ENCODE measurements at places on chromosomes 13 and 19.

DNA sequence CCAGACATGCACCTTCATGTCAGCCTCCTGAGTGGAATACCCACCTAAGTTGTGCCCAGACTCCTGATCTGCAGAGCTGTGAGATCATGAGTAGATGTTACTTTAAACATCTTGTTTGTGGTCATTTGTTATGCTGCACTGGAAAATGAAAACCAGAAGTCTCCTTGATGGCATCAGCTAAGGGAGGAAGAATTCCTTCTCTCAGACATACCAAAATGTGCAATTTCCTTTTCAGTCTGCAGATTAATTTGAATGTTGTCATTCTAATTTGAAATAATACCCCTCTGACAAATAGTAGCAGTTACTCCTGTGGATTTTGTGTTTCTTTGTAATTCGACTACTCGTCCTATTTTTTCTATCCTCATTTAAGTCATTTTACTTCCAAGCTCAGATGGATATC lies 59.3 kb downstream of the ITGBL1 start:
- DNase-seq: no peak

- no peak for DNase-seq
These were observed 21.2 kb downstream of the PGPEP1 start for GRCh38 chr19:18361646-18362045.

DNA sequence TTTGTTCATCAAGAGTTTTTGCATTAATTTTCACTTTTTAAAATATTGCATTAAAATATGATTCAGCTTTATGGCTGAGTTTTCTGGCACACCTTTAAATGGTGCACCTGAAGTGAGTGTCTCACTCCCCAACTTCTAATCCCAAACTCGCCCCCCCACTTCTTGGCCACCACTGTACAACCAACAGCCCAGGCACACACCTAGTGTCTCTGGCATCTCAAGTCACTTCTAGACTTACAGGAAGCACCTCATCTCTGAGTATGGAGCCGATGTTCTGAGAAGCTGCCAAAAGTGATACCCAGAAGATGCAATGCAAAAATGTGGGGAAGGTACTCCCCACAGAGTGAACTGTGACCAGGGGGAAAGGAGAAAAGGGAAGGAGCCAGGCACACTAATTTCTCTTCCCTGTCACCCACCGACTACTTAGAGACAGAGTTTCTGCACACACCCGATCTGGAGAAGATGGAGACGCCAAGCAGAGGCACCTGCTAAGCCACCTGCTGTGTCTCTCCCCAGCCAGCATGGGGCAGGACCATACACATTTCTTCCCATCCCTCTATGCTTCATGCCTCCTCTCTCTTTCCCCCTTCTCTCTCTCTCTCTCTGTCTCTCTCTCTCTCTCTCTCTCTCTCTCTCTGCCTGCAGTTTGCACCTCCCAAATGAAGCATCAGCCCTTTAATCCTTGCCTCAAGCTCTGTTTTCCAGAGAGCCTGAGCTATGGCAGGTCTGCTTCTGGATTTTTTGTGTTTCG lies 155.3 kb upstream of the ZNF507 start:
- no peak for DNase-seq

- DNase-seq: peak; percentile 24
These were observed 258.2 kb upstream of the STARD13 start for GRCh38 chr13:33543631-33544265.

GRCh38 chr19:827314-827709 lies 325 bp upstream of the AZU1 start:
- no peak for DNase-seq

DNA sequence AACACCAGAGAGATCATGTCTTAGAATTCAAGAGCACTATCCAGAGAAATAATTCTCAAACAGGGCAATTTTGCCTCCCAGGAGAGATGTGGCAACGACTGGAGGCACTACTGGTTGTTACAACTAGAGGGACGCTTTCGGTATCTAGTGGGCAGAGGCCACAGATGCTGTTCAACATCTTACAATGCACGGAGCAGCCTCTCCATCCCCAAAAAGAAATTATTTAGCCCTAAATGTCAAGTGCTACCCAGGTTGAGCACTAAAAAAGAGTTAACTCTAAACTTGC lies 78.6 kb downstream of the ABCC4 start:
- no peak for DNase-seq

GRCh38 chr19:42280815-42281145 lies 11.7 kb downstream of the CIC start:
- DNase-seq: no peak

GRCh38 chr19:22526661-22527272 lies 104.6 kb upstream of the ZNF98 start:
- no peak for DNase-seq

DNA sequence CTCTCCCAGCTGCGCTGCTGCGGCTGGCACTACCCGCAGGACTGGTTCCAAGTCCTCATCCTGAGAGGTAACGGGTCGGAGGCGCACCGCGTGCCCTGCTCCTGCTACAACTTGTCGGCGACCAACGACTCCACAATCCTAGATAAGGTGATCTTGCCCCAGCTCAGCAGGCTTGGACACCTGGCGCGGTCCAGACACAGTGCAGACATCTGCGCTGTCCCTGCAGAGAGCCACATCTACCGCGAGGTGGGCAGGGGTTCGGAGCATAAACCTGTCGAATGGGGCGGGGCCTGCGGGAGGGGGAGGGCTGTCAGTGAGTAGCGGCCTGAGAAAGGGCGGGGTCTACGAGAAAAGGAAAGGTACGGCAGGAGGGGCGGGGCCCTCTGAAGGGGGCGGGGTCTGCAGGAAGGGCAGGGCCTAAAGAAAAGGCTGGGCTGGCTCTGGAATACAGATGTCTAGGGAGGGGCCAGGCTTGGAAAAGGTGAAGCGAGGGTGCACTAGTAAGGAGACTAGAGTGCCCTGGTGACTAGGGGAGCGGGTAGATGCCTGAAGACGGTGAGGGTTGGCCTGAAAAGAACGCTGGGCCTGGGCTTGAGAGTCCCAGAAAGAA lies 3.6 kb downstream of the CD37 start:
- no peak for DNase-seq

DNA sequence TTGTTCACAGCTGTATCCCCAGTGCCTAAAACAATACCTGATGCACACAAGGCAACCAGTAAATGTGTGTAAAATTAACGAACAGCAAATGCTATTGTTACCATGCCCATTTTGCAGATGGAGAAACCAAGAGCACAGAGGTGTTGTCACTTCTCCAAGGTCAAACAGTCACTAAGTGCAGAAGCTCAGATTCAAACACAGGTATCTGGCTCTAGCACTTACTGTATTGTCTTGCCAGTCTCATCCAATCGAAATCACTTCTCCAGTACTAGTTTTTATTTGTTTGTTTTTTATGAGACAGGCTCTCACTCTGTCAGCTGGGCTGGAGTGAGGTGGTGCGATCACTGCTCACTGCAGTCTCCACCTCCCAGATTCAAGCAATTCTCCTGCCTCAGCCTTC lies 13.7 kb downstream of the PLD3 start:
- DNase-seq: no peak

- DNase-seq: no peak
These were observed 4.3 kb downstream of the GDF15 start for GRCh38 chr19:18390065-18390907.

DNA sequence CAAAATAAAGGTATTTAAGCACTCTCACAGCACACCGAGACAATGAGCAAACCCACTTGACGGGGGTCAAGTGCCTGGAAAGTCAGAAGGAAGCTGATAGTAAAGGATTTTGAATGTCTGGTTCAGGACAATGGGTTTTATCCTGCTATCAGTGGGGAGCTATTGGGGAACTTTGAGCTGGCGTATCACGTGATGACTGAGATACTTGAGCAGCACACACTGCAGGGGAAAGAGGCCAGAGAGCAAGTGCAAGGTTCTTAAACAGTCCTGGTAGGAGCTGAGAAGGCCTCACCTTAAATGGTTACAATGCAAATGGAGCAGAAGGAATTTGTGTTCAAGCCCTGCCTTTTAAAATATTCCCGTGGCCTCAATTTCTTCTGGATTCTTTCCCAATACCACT lies 225.3 kb downstream of the LACC1 start:
- DNase-seq: no peak

DNA sequence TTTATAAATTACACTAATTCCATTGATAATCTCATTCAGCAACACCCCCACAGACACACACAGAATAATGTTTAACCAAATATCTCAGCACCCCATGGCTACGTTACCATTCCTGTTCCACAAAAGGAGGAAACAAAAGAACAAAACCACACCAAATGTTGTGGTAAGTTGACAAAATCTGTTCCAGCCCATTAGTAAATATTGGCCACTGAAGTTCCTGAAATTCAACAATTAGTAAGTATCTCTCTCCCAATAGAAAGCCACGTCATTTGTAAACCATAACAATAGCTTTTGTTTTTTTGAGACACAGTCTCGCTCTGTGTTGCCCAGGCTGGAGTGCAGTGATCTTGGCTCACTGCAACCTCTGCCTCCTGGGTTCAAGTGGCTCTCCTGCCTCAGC lies 2.3 kb upstream of the FCAR start:
- DNase-seq: no peak

DNA sequence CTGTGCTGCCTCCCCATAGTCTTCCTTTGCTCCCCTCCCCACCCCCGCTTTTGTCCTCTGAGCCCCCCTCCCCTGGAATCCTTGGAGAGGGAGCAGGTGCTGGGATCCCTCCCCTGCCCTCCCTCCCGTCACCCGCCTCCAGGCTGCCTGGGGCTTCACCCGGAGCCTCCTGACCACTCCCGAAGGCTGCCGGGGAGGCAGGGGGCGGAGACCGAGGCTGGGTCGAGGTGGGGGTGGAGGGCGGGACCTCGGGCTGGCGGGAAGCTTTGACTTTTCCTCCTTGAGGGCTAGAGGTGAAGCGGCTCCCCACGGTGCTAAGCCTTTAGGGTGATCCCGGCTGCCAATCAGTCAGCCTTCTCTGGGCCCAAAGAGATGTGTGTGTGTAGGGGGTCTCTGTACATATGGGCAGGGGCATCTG lies 1.5 kb downstream of the KMT5C start:
- peak; percentile 64 for DNase-seq

DNA sequence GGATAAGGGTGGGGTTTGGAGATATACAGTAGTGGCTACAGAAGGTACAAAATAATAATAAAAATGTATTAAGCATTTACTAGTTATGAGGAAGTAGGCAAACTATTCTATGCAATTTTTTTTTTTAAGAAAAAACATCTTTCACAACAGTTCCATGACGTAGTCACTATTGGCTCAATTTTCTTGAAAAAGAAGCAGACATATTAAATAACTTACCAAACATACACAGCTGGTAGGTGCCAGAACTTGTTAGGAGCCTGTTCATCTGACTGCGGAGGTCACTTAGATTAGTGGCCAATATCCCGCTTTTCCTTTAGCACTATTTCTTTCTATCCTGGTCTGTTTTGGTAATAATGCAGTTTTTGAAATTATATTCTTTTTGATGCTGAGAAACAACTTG lies 593.5 kb downstream of the KCTD12 start:
- DNase-seq: no peak

DNA sequence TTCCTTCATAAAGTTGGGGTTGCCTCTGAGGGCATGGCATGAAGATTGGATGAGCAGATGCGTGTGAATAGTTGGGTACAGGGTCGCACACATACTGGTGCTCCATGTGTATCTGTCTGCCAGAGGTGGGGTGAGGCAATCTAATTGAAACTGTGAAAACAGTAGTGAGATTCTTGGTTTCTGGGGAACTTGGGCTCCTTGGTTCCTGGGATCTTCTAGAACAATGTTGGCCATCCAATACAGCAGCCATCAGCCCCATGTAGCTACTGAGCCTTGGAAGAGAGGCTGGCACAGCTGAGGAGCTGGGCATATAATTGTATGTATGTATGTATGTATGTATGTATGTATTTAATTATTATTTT lies 616 bp downstream of the FCHO1 start:
- no peak for DNase-seq

GRCh38 chr13:106561551-106562170 lies 6.3 kb downstream of the ARGLU1 start:
- DNase-seq: peak; percentile 43

GRCh38 chr19:16142032-16142580 lies 1.4 kb upstream of the HSH2D start:
- DNase-seq: no peak

DNA sequence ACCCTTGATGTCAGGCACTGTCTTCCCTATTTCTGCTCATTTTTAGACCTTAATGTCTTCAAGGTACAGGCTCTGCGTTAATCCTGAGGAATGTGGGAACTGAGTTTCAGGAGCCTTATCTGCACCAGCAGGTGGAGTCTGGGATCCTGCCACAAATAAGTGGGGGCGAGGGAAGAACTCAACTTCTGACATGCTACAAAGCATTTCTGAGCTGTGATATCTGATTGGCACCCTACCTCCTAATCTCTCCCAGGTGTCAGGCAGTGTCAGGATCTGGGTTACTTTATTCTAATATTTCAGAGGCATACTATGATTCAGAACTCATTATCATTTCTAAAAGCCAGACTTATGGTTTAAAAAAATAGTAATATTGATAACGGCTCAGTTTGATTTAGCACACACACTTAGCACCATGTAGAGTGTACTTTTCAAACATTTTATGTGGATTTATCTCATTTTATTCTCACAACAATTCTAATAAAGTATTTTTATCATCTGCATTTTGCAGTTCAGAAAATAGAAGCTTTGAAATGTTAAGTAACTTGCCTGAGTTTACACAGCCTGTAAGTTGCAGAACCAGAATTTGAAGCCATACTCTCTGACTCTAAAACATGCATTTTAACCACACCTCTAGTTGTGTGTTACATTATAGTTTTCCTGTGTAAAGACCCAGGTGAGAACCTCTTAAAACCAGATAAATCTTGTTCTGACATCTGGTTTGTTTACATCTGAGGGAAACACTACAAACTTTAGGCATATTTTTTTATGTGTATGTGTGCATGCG lies 358.6 kb downstream of the TDRD3 start:
- DNase-seq: no peak

DNA sequence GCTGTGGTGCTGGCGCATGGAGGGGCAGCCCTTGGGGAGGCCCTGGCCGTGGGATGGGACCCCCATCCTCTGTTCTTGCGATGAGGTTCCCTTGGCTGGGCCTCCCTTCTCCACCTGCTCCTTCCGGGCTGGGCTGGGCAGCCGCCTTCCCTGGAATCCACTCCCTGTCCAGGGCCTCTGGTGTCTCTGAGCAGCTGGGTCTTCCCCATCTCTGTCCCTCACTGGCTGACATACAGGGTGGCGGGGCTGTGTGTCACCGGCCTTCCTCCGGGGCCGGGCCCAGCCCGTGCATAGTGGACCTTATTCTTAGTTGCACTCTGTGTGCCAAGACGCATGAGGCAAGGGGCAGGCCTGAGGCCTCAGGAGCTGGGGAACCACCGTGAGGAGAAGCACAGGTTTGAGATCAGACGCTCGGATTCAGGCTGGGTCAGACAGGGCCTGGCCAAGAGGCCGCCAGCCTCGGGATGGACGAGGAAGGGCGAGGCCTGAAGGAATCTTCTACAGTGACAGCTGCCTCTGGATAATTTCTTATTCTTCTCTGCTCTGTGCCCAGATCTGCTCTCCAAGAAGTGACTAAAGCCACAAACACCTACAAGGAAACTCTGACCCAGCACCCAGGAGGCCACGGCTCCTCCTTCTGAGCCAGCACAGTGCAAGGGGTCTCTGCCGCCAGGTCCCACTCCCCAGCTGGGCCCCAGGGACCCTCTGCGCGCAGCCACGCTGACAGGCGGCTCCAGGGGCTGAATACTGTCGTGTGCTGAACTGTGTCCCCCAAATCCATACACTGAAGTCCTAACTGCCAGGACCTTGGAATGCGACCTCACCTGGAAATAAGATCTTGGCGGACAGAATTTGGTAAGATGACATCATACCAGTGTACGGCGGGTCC lies 11.0 kb downstream of the SGTA start:
- DNase-seq: no peak

Data from CD4-positive, alpha-beta T cell treated with Interleukin-10 for 1 hour (primary cell).